NCI-H1930 (cell line): ENCODE measurements at places on chromosomes 7 and 10.

DNA sequence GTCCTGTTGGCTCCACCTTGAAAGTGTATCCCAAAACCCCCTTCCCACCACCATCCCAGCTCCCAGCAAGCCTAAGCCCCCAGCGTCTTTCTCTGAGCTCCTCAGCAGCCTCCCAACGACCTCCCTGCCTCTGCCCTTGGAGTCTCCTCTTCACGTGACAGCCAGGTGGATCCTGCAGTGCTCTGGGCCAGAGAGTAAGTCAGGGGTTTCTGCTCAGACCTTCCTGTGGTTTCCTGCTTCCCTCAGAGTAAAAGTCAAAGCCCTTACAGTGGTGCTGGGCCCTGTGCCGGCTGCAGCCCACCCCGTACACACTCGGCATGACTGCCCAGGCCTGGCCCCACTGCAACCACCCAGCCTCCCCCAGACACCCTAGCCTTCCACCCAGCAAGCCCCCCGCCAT, 51.9 kb downstream of the OAT start:
- no peak for DNase-seq

DNA sequence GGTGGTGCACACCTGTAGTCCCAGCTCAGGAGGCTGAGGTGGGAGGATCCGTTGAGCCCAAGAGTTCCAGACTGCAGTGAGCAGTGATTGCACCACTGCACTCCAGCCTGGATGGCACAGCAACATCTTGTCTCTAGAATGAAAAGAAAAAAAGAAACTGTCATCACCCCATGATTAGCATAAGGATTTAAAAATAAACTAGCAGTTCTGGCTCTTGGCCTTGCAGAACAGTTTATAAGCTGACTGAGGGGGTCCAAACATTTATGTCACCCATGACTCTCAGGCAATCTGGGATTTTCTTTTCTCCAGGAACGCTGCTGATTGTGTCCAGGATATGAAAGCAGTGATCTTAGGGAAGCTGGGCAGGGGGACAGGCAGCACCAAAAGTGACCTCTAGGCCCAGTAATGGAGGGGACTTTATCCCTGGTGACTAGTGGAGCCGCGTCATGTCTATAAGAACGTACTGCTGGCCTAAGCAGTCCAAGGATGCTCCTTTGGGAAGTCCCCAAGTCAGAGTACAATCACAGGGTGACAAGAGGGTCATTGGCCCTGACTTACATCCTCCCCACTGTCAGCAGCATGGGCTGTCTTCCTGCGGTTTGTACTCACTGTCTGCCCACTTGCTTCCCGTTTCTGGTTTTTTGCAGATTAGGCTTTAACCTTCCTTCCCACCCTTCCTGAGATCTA, 177.4 kb downstream of the ARHGAP12 start:
- no peak for DNase-seq

DNA sequence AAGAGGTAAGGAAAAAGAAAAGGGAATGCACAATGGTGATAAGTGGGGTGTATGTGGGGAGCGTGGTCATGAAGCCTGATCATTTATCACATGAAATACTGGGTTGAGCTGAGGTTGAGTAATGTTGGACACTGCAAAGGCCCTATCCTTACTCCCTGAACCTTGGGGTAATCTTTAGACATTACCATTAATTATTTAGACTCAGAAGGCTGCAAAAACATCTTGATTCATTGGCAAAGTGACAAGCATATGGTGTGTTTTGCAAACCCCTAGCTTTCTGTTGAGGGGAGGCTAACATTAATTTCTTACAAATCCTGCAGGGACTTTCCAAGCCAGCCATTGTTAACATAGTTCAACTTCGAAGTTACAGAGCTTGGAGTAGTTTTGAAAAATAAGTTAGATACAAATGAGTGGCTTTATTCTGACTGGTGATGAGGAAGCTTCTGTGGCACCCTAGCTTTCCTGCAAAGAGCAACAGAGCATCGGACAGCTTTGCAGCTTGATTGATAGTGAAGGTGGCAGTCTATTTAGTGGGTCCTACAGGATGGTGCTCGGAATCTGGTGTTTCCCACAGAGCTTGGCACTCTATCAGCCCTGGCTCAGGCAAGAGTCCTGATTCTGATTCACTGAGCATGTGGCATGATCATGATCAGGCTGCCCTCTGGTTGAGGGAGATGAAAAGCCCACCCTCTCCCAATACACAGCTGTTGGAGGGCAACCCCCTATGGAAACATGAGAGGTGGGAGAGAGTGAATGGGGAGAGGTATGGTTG, 153.7 kb upstream of the NPVF start:
- no peak for DNase-seq

- DNase-seq: no peak
These were observed 1003.3 kb upstream of the SORCS1 start for GRCh38 chr10:108167766-108168165.

- DNase-seq: no peak
These were observed 43.8 kb downstream of the LRRC18 start for GRCh38 chr10:48895803-48896195.

- DNase-seq: no peak
These were observed 5.0 kb downstream of the TRIM24 start for GRCh38 chr7:138465046-138465445.

DNA sequence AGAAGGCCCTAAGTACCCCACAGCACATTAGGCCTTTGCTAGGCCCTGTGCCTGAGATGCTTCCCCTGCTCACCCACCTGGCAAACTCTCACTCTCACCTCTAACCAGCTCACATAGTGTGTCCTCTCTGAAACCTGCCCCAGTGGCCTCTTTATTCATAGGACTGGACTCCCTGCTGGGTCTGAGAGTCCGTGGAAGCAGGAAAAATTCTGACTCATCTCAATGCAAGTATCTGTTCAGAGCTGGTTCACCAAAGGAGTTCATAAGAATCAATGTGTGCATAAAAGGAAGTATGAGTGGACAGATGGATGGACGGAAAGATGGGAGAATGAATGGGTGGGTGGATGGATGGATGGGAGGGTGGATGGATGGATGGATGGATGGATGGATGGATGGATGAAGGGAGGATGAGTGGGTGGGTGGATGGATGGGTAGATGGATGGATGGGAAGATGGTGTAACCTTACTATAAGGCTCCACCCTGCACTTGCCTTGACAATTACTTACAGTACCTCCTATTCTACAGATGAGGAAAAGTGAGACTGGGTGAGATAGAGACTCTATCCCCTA, 111.2 kb upstream of the ZMIZ1 start:
- no peak for DNase-seq

DNA sequence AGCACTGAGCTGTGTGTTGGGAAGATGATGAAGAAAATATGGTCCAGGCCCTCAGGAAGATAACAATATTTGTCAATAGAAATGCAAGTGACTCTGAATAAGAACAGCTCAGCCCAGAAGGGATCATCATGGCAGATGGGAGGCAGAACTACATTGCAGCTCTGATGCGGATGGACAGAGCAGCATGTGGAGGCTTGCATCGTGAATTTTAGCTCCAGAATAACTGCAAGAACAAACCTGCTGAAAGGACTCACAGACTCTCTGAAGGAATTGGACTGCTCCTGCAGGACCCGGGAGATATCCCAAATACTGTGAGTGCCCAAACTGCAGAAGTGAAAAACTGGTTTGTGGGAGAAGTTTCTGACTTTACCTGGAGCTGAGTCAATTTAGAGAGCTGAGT, 80.6 kb upstream of the LAMB4 start:
- DNase-seq: no peak

- DNase-seq: no peak
These were observed 88.2 kb upstream of the CXCL12 start for GRCh38 chr10:44473146-44473545.

GRCh38 chr10:13847201-13847631, 260.5 kb downstream of the PRPF18 start:
- DNase-seq: no peak

- DNase-seq: no peak
These were observed 36.7 kb downstream of the EGFR start for GRCh38 chr7:55055479-55055878.

DNA sequence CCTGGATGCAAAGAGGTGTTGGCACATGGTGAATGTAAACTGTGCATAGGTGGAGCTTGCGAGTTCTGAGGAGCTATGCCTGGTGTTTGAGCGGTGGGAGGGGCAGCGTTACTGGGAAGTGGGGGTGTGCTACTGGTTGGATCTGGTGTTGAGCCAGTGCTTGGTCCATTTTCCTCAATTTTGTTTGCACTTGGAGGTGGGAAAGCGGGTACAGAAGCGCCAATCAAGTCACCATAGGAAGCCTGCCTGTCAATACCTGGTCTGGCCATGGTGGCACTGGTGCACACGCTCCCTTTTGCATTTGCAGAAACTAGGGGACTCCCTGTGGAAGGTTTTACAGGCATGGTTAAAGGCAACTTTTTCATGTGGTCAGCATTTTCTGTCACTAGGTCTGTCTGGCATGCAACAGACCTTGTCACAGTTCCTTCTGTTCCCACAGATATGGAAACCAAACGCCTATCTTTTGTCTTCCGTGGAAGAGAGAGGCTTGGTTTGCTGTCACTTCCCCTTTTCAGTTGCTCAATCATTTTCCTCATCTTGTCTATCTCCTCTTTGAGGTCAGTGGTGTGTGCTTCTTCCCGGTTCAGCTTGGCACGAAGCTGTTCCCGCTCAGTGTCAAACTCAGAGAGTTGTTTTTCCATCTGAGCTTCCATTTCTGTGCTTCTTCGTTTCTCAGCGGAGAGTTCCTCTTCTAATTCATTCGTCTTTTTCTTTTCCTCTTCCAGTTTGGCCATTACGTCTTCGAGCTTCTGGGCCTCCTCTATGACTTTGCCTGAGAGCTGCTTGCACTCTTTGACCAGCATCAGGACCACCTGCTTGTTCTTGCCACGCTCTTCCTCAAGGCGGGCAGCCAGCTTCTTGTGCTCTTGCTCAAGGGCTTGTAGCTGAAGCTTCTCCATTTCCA, 81.1 kb downstream of the CTTNBP2 start:
- DNase-seq: no peak

DNA sequence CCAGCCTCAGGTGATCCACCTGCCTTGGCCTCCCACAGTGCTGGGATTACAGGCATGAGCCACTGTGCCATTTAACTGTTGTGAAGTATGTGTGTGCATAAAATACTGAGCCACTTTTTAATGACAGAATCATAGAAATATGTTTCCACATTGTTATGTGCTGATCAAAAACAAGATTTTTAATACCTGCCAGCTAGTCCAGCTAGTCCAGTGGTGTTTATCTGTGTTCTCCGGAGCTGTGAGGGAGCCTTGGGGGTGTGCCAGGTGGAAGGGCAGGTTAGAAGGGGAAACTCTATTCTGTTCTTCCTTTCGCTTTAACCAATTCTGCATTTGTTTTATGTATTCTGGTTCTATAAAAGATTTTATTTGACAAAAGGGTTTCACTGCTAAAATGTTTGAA, 7.0 kb downstream of the FAM221A start:
- DNase-seq: no peak

DNA sequence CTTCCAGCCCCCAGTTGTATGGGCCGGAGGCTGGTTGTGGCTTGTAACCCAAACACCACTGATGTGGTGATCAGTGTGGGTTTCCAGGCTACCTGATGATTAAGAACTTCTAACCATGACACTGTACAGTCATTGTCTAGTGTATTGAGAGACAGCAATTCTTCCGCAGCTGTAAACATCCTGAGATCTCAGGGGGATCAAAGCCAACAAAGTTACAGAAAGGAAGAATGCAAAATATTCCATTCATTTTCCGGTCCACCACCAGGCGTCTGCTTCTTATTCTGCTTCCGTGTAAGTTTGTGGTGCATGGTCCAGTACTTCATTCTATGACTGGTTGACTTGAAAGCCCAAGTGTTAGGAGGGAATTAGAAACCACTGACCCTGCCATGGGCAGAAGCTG, 10.3 kb upstream of the GLI3 start:
- DNase-seq: no peak

DNA sequence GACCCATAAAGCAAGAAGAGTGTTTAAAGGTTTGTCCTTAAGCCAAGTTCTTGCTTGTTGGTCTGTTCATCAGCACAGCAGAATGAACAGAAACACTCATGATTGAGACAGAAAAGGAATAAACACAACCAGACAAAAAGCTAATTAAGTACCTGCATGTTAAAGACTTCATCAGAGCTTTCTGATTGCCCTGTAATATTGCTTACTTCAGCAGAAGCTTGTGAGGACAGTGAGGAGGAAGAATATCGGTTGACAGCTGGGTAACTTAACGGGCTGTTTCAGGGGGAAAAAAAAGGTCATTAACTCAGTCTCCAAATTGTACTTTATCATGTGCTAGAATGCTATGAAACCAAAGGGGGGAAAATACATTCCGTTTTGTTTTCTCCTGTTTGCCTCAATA, 178.7 kb upstream of the IMMP2L start:
- DNase-seq: no peak

DNA sequence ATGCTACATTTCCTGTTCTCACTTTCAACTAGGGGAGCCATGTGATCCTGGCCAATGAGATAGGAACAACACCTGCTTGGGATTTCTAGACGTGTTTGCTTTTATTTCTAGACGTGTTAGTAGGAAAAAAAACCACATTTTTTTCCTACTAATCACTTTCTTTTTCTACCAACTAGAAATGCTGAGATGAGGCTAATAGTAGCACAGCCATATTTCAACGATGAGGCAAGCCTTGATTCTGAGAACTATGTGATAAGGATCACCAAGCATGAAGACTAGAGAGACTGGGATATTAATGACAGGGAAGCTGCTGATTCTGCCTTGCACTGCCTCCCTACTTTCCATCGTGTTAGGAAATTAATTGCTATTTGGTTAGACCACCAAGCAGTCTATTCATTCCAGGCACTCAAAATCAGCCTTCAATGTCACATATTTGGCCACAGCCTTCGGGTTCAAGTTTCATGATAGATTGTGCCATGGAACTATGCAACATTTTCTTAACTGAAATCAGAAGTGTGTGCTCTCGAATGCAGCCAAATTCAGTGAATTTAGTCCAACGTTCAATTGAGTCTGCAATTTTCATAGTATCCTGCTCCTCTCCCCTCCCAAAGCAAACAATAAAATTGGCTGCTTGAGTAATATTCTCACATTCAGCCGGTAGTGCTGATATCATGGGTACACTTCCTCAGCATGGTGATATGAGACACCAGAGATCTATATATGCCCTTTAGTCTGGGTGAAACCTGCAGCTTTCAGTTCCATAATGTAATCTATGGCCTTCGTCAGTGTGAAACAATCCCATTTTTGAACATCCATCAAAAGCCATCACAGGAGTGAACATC, 98.1 kb downstream of the GPR37 start:
- DNase-seq: no peak

GRCh38 chr7:123397746-123398338, 136.6 kb downstream of the IQUB start:
- DNase-seq: no peak

- DNase-seq: no peak
These were observed 4.7 kb upstream of the FRMPD2 start for GRCh38 chr10:48279081-48279751.

DNA sequence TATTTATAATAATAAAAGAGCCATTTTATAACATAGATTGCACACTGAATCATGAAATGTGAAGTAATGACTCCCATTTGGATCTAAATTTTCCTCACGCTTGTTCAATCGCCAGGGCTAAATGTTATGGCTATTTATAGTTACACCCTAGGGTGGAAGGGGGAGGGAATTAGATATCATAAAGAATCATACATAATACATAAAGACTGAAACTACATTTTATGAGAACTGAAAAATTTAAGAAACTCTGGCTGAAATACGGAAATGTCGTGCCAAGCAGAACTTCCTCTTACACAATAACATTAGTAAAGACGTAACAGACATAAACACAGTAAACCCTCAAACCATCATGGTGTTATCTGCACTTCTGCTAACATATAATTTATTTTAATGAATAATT, 327.5 kb upstream of the PHF14 start:
- no peak for DNase-seq
